ENCODE measurements at places on chromosomes 1 and 21.

DNA sequence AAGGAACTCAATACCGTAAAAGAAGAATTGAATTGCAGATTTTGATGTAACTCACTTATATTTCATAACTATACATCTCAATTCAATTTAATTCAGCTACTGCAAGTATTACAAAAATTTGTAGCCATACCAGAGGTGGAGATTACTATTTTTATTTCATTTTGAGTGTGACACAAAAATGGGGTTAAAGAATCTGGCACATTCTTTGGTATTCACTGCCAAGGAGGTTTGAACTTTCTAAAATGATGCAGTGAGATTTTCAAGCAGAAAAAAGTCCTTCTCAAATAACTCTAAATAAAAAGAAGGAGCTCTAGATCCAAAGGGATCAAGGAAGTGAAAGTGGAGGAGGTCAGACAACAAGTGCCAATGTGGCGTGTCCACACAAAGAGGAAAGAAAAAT, 569.0 kb downstream of the DPYD start:
- no peaks in the 10 kb centered on the region for H3K27me3 ChIP-seq
- H3K36me3 ChIP-seq: no peaks in the 10 kb centered on the region
- no peaks in the 10 kb centered on the region for H3K4me1 ChIP-seq
- no peak overlapping the region for H3K27ac ChIP-seq
- no peak for DNase-seq

DNA sequence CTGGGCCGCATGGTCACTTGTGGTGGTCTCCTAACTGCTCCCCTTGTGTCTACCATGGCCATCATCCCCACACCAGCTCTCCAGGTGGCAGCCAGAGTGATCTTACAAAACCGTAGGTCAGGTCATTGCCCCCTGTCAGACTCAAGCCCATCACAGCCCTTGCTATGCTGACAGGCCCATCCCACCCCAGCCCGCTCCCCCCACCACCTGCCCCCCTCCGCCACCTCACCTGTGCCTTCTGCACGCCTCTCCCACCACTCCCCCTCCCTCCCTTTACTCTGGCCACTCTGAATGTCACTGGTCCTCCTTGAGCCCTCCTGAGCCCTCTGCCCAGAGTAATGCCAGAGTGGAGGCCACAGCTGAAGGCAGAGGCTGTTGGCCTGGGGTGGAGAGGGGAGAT, 28.5 kb downstream of the TEX35 start:
- H3K36me3 ChIP-seq: no peaks in the 10 kb centered on the region
- peaks cover 10% of the 10 kb centered on the region for H3K4me1 ChIP-seq
- no peaks in the 10 kb centered on the region for H3K27me3 ChIP-seq
- no peak overlapping the region for H3K27ac ChIP-seq
- no peak overlapping the region for H3K4me3 ChIP-seq

DNA sequence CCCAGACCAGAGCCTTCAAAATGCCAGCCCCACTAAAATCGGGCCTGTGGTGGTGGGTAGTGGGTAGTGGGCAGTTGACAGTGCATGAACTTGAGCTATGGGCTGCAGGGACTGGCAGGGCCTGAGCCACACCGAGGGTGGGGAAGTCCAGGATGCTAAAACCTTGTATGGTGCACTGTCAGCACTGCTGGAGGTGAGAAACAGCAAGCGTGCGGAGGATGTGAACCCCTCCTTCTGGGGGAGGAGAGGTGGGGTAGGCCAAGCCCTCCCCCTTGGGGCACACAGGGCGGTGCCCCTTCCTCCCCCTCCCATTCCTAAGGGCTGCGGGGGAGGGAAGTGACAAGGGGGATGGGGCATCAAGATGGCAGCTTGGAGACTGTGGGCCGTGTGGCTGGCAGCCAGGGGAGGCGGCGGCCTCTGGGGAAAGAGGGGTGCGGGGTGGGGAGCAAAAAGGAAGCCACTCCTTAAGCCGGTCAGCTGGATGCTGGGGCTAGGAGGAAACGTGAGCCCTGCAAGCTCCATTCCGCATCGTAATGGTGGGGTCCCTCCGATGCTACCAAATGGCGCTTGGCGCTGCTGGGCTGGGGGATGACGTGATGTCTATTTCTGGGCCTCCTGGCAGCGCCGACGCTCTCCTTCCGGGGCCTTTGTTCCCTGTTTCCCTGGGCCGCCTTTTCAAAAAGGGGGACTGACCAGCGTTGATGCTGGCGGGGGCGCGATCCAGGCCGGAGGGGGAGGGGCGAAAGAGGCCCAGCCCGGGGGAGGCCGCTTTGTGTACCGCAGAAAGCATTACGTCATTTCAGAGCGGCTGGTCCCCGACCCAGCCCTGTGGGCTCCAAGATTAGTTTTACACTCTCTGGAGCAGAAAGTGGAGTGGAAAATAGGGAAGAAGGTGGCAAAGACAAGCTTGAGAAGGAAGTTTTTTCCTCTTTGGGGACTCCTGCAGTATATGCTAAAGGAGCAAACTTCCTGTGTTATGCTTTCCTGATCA, 809 bp downstream of the SYT11 start:
- no peak overlapping the region for H3K4me3 ChIP-seq
- H3K36me3 ChIP-seq: no peaks in the 10 kb centered on the region
- peaks cover 24% of the 10 kb centered on the region for H3K27me3 ChIP-seq
- H3K27ac ChIP-seq: no peak overlapping the region
- no peak for DNase-seq

- H3K4me1 ChIP-seq: no peaks in the 10 kb centered on the region
- no peak overlapping the region for H3K4me3 ChIP-seq
- H3K27ac ChIP-seq: no peak overlapping the region
- H3K36me3 ChIP-seq: no peaks in the 10 kb centered on the region
- DNase-seq: no peak
- H3K27me3 ChIP-seq: no peaks in the 10 kb centered on the region
Measured at GRCh38 chr1:238789916-238790667, 596.3 kb upstream of the CHRM3 start.

GRCh38 chr1:202105571-202106339, 17.0 kb upstream of the GPR37L1 start:
- peaks cover 31% of the 10 kb centered on the region for H3K4me1 ChIP-seq
- H3K36me3 ChIP-seq: no peaks in the 10 kb centered on the region
- no peaks in the 10 kb centered on the region for H3K27me3 ChIP-seq

DNA sequence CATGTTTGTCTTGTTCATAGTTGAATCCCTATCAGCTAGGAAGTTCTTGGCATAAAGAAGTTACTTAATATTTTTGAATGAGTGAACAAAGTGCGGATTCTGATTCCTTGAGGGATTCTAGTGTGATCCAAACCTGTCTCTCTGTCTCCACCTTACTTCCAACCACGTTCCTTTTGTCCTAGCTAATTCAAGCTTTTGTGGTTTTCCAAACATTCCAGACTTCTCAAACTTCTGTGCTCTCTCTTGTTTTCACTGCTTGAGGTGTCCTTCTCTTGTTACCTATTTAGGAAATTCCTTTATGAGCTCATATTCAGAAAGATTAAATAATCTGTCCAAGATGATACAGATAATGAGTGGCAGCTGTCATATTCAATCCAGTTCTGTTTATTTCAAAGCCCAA, 353.2 kb downstream of the PTBP2 start:
- DNase-seq: no peak
- H3K4me1 ChIP-seq: no peaks in the 10 kb centered on the region
- no peaks in the 10 kb centered on the region for H3K27me3 ChIP-seq
- H3K27ac ChIP-seq: no peak overlapping the region
- H3K4me3 ChIP-seq: no peak overlapping the region

GRCh38 chr1:226019572-226019971, 20.4 kb upstream of the SDE2 start:
- H3K4me1 ChIP-seq: no peaks in the 10 kb centered on the region
- H3K4me3 ChIP-seq: no peak overlapping the region
- H3K27me3 ChIP-seq: no peaks in the 10 kb centered on the region
- no peaks in the 10 kb centered on the region for H3K36me3 ChIP-seq
- no peak overlapping the region for H3K27ac ChIP-seq

DNA sequence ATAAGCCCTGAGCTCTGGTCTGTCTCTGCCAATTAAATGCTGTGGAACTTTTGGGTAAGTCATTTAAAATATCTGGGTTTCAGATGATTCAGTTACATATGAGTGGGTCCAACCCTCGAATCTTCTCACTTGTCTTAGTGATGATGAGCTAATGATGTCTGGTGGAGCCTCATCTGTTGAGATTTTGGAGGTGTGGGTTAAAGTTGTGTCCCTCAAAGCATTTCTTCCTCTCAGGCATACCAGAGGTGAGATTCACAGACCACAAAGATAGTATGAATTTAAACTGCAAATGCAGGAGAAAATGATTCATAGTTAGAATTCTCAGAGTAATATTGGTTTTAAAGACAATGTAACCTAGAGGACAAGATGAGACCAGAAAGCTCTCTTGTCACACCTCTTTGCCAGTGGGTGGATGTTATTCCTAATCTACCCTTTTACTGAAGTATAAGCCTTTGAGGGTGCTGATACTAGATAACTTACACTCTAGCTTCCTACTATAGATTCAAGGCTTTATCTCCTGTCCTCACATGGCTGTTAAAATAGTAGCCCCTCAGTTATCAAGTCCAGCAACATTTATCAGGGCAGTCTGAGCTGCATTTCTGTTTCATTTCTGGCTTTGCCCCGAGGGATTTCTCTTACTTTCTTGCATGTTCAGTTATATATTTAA, 90.7 kb downstream of the MT1HL1 start:
- no peaks in the 10 kb centered on the region for H3K36me3 ChIP-seq
- H3K4me3 ChIP-seq: no peak overlapping the region
- no peaks in the 10 kb centered on the region for H3K4me1 ChIP-seq
- no peak for DNase-seq

DNA sequence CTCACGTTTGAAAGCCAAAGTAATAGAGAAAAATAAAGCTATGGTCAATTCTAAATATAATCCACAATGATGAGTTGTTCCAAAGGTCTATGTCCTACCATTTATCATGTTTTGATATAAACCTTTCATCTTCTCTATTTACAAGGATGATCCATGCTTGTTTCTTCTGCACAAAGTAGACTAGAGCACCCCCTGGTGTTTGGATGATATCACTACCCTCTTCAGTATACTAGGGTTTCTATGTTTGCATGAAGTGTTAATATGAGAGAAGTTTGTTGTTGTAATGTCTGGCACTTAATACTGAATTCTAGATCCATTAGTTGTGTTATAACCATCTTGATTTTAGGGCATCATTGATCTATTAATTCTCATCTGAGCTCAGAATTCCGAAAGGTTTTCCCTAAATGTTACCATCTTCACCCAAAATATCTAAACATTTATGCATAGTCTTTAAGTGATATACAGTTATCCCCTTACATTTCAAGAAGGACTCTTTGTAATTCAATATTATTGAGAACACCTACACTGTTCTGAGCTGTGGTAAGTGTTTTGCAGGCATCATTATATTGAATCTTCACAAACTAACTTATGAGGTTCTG, 21.1 kb downstream of the CLDN8 start:
- no peak overlapping the region for H3K4me3 ChIP-seq
- no peaks in the 10 kb centered on the region for H3K4me1 ChIP-seq
- DNase-seq: peak; percentile 54
- H3K36me3 ChIP-seq: no peaks in the 10 kb centered on the region
- H3K27me3 ChIP-seq: no peaks in the 10 kb centered on the region
- H3K27ac ChIP-seq: no peak overlapping the region

DNA sequence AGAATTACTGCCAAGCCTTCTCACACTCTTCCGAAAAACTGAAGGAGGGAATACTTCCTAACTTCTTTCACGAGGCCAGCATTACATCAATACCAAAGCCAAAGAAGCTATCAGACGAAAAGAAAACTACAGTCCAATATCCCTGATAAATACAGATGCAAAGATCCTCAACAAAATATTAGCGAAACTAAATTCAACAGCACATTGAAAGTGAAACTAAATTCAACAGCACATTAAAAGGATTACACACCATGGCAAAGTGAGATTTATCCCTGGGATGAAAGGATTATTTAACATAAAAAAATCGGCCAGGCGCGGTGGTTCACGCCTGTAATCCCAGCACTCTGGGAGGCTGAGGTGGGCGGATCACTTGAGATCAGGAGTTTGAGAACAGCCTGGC, 176.8 kb downstream of the FAF1 start:
- no peak overlapping the region for H3K4me3 ChIP-seq
- no peaks in the 10 kb centered on the region for H3K36me3 ChIP-seq
- H3K27me3 ChIP-seq: no peaks in the 10 kb centered on the region
- no peak for DNase-seq
- no peak overlapping the region for H3K27ac ChIP-seq

DNA sequence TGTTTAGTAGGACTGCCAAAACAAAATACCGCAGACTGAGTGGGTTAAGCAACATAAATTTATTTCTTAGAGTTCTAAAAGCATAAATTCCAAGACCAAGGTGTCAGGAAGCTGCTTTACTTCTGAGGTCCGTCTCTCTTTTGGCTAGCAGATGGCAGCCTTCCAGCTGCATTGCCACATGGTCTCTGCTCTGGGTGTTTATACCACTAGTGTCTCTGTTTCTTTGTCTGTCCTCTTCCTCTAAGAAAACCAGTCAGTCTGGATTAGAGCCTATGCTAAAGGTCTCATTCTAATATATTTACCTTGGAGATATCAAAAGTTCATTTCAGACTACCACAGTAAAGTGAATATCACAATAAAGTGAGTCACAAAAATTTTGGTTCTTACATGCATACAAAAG, 519.8 kb downstream of the COL11A1 start:
- H3K27me3 ChIP-seq: no peaks in the 10 kb centered on the region
- DNase-seq: no peak
- H3K36me3 ChIP-seq: no peaks in the 10 kb centered on the region
- no peak overlapping the region for H3K27ac ChIP-seq

GRCh38 chr21:25402134-25402961, 204.9 kb downstream of the MRPL39 start:
- no peak overlapping the region for H3K4me3 ChIP-seq
- H3K27me3 ChIP-seq: no peaks in the 10 kb centered on the region
- H3K27ac ChIP-seq: no peak overlapping the region
- no peak for DNase-seq

DNA sequence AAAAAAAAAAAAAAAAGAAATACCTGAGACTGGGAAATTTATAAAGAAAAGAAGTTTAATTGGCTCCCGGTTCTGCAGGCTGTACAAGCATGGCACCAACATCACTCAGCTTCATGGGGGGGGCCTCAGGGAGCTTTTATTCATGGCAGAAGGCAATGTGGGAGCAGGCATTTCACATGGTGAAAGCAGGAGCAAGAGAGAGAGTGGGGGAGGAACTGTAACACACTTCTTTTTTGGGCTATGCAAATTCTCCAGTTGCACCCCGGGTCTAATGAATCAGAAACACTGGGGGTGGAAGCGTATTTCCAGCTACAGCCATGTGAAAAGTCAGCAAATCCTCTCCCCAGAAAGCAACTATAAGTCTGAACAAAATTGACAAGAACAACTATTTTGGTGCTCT, 11.8 kb upstream of the SOD1 start:
- H3K36me3 ChIP-seq: no peaks in the 10 kb centered on the region
- peaks cover 8% of the 10 kb centered on the region for H3K4me1 ChIP-seq
- no peaks in the 10 kb centered on the region for H3K27me3 ChIP-seq
- H3K27ac ChIP-seq: peak overlapping the region; percentile 33
